ENCODE measurements at places on chromosomes 7 and 10.

GRCh38 chr7:1459920-1460820 is 900 bp upstream of the MICALL2 start:
- DNase-seq, result no peak

GRCh38 chr10:44207160-44207559 is 177.7 kb downstream of the CXCL12 start:
- DNase-seq, result no peak

DNA sequence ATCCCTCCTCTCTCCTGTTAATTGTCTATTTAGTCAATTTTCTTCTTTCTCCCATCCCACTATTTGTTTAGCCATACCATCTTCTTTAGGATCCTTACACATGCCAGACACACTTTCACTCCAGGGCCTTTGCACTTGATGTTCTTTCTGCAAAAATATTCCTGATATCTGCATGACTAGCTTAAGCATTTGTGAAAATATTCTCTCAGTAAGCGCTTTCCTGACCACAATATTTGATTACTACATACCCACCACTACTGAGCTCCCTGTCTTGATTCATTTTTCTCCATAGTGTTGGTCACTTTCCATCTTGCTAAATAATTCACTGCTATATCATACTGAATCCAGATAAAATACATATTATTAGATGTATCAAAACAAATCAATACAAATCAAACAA is 75.1 kb downstream of the SEMA3D start:
- DNase-seq, result no peak

DNA sequence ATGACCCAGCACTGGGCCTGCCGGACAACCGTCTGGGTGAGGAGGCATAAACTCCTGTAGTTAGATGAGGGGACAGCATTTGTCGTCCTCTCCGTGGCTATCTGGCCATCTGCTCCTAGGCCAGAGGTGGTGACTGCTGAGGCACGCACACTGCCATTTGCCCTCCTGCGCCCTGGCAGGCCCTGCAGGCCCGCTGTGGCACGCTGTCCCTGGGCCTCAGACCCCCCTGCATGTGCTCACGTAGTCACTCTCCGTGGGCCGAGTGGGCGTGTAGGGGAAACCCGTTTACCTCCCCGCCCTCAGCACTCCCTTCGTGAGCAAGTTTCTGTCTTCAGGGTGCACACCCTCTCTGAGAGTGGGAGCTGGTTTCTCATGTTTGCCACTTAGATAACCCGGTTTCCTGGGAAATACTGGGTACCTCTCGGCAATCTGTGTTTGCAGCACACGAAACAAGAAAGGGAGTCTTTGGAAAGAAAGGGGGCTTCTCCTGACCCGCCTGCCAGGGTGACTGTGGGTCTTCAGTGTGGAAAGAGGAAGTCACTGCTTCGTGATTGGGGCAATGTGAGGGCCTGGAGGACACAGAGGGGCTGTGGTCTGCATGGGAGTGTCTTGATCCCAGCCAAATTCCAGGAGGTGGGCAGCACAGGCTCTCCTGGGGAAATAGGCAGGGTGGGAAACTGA is 10.8 kb downstream of the ADAMTS14 start:
- no peak for DNase-seq

DNA sequence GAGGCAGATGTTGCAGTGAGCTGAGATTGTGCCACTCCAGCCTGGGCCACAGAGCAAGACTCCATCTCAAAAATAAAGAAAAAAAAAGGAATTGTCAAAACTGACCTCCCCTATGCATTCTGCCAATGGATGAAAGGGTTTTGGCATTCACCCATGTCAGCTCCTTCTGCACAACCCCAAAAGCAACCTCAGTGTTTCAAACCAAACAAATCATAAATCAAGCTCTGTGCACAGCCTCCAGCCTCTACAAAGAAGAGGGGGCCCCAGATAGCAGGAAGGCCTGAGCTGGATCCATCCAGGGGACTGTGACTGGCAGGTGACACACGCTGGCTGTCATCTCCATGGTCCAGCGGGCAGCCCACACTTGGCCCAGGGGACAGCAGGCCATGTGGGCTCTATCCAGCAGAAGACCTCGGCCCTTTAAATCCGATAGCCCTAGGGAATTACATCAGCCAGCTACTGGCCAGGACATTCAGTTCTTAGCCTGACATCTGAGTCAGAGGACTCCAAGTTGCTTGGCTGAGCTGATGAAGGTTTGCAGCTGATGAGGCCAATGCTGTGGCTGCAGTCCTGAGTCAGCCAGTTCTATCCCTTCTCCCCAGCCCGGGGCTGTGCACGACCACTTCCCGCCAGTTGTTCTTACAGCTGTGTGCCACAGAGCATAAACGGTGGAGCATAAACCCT is 52.0 kb upstream of the FIGNL1 start:
- no peak for DNase-seq

GRCh38 chr10:17647326-17647725 is 3.4 kb downstream of the STAM start:
- no peak for DNase-seq

- DNase-seq, result no peak
Measured at GRCh38 chr10:26790221-26790995, 70.3 kb downstream of the ABI1 start.

GRCh38 chr10:48655411-48656240 is 29.0 kb upstream of the WDFY4 start:
- no peak for DNase-seq

DNA sequence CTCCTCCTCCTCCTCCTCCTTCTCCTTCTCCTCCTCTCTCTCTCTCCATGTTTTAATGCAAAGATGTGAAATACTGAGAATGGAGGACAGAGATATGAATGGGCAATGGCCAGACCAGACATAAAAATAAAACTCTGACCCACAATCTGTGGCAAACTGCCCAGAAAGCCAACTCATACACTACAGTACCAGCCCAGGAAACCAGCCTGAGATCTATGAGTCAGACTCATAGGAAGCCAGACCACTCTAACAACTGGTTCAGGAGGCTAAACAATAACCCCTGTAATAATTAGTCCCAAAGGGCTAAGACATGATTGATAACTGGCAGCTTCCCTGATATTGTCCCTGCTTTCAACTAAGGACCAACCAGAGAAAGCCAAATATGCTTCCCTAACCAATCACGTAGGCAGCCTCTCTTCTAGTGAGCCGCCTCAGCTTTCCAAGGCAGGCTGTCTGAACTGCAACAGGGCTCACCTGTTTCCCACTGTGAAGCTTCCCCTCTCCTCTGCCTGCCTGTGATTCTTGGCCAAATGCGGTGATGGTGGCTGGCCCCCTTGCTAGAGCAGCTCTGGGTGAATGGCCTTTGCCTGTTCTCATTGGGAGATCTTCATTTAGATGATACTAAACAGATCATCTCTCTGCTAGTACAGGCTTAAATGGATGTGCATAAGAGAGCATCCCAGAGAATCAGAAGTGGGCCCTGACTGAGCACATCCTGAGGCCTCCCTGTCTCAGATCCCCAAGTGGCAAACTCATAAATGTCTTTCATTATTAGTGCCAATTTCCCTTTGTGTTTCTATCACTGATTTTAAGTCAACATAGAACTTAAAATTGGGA is 817.6 kb downstream of the TNS3 start:
- no peak for DNase-seq

DNA sequence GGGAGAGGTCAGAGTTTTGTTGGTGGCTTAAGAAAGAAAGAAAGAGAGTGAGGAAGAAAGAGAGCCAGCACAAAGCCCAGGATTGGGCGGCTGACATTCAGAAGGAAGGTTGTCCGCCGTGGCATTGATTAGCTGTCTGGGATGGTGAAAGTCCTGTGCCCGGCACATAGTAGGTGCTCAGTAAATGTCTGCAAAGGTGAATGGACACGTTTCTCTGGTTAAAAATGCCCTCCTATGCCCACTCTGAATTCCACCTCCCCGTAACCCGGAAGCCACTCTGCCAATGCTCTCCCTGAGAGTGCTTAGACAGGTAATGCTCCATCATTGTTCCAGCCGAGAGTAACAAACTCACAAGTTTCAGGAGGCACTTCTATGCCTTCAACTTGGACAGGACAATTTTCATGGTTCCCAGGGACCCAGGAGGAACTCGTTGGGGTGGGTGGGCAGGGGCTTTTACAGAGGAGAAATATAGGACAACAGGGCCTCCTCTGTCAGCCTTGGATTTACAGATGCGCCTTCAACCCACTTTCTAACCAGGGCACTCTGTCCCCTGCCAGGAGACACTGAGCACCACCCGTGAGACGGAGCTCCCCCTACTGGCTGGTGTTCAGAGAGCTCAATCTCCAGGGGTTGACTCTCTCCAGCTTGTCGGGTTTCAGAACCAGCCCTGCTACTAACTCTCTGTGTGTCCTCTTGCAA is 411.5 kb upstream of the ZMIZ1 start:
- no peak for DNase-seq

DNA sequence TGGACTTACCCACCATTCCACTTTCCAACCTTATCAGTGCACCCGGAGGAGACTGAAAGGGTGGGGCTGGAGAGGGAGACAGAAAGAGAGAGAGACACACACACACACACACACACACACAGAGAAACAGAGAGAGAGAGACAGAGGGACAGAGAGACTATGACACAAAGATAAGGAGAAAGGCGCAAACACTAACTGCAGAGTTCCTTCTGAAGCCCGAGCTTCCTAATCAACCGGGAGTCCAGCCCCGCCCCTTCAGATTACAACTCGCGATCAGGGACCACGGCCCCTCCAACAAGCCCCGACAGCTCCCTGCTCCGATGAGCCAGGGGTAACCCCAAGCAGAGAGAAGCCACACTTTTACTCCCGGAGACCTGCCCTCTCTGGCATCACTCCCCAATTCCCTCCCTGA is 499 bp downstream of the GAL3ST4 start:
- DNase-seq, result no peak

DNA sequence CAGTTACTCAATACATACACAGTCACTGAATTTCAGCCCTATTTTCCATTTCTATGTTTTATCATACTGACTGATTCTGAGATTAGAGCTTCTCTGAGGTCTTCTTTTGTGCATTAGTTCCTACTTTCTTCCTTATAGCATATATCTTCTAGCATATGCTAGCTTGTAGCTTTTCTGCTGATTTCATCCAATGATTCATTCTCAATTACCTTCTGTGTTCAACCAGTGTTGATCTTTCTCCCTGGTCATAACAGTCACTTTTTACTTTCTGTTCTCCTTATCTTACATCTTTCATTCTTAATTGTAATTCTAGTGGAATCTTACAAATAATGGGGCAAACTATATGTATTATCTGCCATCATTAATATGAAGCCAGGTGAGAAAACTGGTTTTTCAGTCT is 159.5 kb upstream of the HGF start:
- DNase-seq, result no peak

GRCh38 chr10:73799899-73800559 is 11.4 kb downstream of the NDST2 start:
- DNase-seq, result no peak

- DNase-seq, result no peak
Measured at GRCh38 chr7:39667341-39667923, 44.1 kb downstream of the RALA start.

DNA sequence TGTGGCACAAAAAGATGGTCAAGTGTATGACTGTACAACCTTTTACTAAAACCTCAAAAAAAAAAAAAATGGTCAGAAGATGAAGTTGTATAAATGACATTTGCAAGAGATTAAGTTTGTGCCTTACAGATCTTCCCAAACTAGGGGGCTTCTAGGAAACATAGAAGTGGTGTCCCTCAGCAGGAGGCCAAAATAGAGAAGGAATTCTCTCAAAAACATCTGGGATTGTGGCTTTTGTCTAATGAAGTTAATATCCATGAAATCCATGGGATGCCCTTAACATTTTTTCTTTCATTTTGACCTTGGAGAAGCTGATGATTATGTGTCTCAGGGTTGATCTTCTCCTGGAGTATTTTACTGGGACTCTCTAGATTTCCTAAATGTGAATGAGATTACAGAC is 62.2 kb downstream of the CASD1 start:
- DNase-seq, result no peak

DNA sequence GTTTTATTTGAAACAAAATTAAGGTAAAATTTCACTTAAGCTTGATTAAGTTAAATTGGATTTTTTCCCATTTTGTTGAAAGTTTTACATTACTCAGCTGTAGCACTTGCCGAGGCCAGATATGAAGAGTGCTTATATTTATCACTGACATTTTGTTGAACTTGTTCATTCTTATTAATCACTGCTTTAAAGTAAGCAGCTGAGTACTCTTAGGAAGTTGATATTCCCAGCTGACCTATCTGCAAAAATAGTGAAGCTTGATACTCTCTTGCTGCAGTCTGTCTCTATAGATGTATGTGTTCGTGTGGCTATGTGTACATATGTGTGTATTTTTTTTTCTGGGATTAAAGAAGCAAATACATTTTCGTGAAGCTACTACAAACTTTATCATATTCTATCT is 150.0 kb downstream of the SKAP2 start:
- DNase-seq, result no peak

DNA sequence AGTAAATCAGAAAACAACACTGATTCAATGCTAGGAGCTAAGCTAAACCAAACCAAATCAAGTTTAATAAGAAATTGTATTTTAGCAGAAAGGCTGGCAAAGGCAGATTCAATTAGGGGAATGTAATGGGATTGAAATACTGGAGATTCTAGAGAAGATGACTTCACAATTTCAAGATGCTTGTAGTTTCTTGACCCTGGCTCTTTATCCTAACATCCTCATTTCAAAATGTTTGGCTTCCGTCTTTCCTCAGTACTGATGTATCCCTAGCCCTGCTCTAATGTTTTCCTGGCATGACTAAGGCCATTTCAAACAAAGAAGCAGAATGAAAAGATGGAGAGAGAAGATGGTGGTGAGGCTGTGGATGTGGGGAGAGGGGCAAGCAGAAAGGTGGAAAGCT is 2.7 kb upstream of the JCAD start:
- no peak for DNase-seq

- no peak for DNase-seq
Measured at GRCh38 chr10:113274176-113274829, 278.6 kb upstream of the HABP2 start.

- DNase-seq, result no peak
Measured at GRCh38 chr10:72316748-72317435, 37.8 kb downstream of the DNAJB12 start.

DNA sequence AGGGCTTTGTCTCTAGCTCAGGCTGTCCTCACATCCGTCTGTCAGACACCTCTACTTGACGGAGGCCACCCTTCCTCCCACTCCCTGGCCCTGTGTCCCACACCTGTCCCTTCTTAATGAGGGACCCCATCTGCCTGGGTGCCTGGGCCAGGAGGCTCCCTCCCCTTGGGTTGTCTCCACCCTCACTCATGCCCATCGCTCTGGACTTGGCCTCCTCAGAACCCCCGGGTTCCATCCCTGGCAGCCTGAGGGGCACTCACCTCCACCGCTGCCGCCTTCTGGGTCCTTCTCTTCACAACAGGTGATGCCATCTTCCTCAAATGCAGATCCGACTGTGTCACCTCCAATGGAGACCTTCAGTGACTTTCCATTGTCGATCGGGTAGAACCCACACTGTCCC is 20.2 kb upstream of the GJD4 start:
- no peak for DNase-seq

DNA sequence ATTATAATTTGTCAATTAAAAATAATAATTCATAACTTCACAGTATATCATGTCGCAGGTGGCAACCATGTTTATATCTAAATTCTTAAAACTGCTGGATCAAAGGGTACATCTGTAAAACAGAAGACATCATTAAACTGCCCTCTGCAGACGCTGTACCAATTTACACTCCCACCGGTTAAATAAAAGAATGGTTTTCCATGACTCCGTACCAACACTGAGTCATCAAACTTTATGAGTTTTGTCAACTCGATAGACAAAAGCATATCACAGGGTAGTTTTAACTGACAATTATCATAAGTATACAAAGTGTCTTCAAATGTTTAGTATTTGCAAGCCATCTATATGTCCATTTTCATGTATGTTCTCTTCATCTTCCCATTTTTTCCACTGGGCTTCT is 5.7 kb upstream of the GSTK1 start:
- DNase-seq, result no peak

GRCh38 chr7:25520017-25520416 is 291.7 kb upstream of the NPVF start:
- no peak for DNase-seq

- DNase-seq, result no peak
Measured at GRCh38 chr7:83799333-83799732, 150.4 kb upstream of the SEMA3E start.

All from NCI-H1417 treated with DMSO at 0.1 percent for 48 hours (cell line).